ENCODE measurements at places on chromosomes 5 and 9. TPM values are rescaled to one million over a fixed set of nuclear protein-coding genes. Genes with fewer than 3 reads are reported as not detected.

DNA sequence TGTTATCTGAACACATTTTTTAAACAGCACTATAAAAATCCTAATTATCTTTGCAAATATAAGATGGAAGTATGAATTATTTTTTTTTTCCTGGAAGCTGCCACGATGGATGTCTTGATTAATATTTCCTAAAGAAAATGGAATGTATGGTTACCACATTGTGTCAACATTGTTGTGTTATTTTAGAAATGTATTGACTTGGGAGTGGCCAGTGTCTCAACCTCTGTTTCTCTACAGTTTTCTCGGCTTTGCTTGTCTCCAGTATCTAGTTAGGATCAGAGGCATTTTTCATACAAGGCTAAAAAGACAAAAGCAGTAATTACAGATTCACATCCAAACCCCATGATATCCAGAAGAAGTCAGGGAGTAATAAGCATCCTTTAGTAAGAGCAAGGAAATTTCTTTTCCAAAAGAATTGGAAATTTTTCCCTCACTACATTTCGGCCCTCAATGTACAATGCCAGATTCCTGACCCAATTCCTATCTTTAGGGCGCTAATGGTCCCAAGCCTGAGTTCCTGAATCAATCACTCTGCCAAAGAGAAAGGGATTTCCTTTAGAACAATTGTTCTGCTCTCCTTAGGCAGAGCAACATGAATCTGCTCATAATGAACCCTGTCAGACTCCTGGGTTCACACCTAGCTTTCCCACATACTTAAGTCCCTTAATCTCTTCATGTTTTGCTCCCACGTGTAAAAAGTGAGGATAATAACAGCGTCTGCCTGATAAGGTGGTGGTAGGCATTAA, 111.7 kb downstream of the EDIL3 start:
- H3K36me3 ChIP-seq = no peaks in the 10 kb centered on the region
- no peaks in the 10 kb centered on the region for H3K27me3 ChIP-seq
- DNase-seq = no peak

DNA sequence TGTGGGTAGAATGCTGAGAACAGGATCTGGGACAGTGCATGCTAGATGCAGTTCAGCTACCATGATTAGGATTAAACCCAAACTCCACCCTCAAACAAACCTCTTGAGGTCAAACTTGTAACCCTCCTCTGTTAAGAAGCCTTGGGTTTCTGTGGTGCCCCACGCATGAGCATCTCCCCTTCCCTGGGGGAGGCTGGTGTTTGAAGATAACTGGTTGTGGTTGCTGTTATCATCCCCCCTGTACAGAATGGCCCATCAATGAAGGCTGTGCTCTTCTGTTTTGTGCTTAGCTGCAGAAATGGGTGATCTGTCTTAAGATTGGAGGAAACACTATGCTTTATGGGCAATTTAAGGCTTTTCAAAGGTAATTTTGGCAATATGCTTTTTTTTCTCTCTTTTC, 4.4 kb upstream of the DAB2IP start:
- peaks cover 11% of the 10 kb centered on the region for H3K27me3 ChIP-seq
- no peak for DNase-seq

DNA sequence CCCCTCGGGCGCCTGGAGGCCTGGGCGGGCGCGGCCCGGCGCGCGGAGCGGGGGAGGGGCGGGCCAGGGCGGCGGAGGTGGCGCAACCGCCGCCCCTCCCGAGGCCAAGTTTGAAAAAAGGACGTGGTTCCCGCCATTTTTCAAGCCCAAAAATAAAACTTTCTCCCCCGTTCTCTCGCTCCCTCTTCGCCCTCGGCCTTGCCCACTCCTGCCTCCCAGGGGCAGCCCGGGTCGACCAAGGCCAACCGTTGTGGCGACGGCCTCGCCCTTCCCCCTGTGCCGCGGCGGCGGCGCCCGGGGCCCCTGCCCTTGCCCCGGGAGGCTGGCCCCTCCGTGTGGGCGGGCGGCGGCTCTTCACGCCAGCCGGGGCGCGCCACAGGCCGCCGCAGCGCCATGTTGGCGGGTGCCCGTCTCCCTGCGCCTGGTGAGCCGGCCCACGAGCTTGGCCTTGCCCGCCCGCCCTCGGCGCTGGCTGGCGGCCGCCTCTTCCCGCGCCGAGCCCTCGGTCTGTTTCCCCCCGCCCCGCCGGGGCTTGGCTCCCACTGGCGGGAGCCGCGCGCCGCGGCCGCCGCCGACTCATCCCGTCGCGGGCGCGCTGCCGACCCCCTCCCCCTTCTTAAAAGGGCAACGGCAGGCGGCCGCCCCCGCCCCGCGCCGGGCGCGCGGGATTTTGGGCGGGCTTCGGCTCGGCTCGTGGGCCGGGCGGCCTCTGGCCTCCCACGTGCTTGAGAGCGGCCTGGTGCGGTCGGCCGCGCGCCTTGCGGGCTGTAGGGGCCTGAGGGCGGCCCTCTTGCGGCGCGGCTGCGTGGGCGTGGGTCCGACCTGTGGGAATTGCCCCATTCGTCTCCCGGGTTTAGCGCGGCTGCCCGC, 1.3 kb downstream of the ANP32B start:
- H3K4me3 ChIP-seq = no peak overlapping the region
- peaks cover 9% of the 10 kb centered on the region for H3K27me3 ChIP-seq
- DNase-seq = peak; percentile 62
- peaks cover 4% of the 10 kb centered on the region for H3K4me1 ChIP-seq

- no peaks in the 10 kb centered on the region for H3K27me3 ChIP-seq
- no peaks in the 10 kb centered on the region for H3K36me3 ChIP-seq
- no peak overlapping the region for H3K4me3 ChIP-seq
- no peaks in the 10 kb centered on the region for H3K4me1 ChIP-seq
- no peak for DNase-seq
These were observed 27.7 kb downstream of the AUH start for GRCh38 chr9:91334053-91334452.

GRCh38 chr9:35736201-35736633, 3.8 kb downstream of the CREB3 start:
- peak overlapping the region; percentile 84 for H3K27ac ChIP-seq
- H3K4me1 ChIP-seq = peaks cover 20% of the 10 kb centered on the region
- peaks cover 6% of the 10 kb centered on the region for H3K27me3 ChIP-seq
- peak; percentile 75 for DNase-seq
- H3K36me3 ChIP-seq = peaks cover 48% of the 10 kb centered on the region

DNA sequence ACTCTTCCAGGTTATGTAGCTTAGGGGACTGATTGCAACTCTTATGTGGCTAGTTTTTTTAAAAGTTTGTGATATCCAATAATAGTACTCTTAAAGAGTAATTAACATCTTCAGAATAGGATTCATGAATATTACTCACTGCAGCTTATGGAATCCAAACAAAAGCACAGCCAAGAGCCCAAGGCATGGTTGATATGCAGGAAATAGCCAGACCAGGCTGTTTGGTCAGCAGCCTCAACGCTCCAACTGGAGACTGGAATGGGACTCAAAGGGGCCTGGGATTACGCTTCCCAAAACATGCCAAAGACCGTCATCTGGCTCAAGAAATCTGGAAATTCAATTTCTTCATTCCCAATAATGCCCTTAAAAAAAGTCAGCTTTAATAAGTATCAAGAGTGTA, 268.6 kb downstream of the SEC61B start:
- H3K36me3 ChIP-seq = no peaks in the 10 kb centered on the region
- H3K27ac ChIP-seq = no peak overlapping the region
- no peak overlapping the region for H3K4me3 ChIP-seq
- H3K27me3 ChIP-seq = peaks cover 4% of the 10 kb centered on the region

DNA sequence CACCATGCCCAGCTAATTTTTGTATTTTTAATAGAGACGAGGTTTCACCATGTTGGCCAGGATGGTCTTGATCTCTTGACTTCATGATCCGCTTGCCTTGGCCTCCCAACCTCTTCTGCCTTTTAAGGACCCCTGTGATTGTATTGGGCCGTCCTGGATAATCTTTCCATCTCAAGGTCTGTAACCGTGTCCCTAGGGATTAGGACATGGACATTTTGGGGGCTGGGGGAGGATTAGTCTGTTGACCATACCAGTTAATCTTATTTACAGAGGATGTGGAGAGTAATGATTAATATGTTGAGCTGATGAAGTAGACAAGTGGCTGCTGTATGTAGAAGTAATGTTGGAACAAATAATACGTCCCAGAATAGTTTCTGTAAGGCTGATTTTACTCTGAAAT, 23.1 kb downstream of the LNPEP start:
- peaks cover 9% of the 10 kb centered on the region for H3K4me1 ChIP-seq
- peaks cover 1% of the 10 kb centered on the region for H3K27me3 ChIP-seq
- DNase-seq = no peak
- H3K36me3 ChIP-seq = no peaks in the 10 kb centered on the region
- H3K27ac ChIP-seq = no peak overlapping the region

GRCh38 chr5:1930501-1930879, 47.8 kb upstream of the IRX4 start:
- DNase-seq = peak; percentile 23
- H3K27me3 ChIP-seq = no peaks in the 10 kb centered on the region

GRCh38 chr5:88787856-88788255, 95.1 kb downstream of the MEF2C start:
- peaks cover 8% of the 10 kb centered on the region for H3K36me3 ChIP-seq
- H3K4me1 ChIP-seq = peaks cover 32% of the 10 kb centered on the region
- DNase-seq = no peak
- H3K27me3 ChIP-seq = no peaks in the 10 kb centered on the region
- peak overlapping the region; percentile 59 for H3K27ac ChIP-seq

SVEP1 gene
- 0.08 TPM for total RNA-seq

PRDM9 gene
- total RNA-seq = not detected

CARTPT gene
- 148 TPM for total RNA-seq

EQTN gene
- total RNA-seq = not detected

Measured in endothelial cell (in vitro differentiated cells).